Pericardium fibroblast (primary cell): ENCODE measurements at places on chromosomes 2 and 18. TPM values are rescaled to one million over a fixed set of nuclear protein-coding genes. Genes with fewer than 3 reads are reported as not detected.

Gene CLEC4F
- total RNA-seq = not detected in 2 replicates

Gene PLA2R1
- total RNA-seq = 3.1 and 15.4 TPM in 2 replicates

Gene KYNU
- total RNA-seq = not detected in 2 replicates

Gene CCDC148
- 0.09 and 0.23 TPM in 2 replicates for total RNA-seq

Gene GALNT14
- 0.09 TPM in 1 of 2 replicates, not detected in the other for total RNA-seq
